CD4-positive, alpha-beta T cell treated with Interleukin-15 for 4 hours (primary cell): ENCODE measurements at places on chromosomes 4 and X.

DNA sequence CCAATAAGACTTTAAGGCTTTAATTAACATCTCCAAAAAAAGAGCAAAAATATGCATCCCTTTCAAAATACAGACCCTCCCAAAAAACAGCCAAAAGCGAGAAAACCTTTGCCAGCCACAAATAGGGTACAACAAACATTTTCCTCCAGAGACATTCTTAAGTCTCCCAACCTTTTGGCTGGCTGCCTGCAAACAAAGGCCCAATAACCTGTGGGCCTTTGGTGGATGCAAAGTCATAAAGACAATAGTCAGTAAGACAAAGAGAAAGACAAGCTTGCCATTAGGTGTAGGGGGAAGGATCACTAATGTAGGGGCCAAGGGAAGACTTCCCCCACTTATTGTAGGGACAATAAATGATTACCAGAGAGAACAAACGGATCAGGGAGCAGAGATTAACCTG lies 215.5 kb upstream of the ZFP42 start:
- no peak for DNase-seq

DNA sequence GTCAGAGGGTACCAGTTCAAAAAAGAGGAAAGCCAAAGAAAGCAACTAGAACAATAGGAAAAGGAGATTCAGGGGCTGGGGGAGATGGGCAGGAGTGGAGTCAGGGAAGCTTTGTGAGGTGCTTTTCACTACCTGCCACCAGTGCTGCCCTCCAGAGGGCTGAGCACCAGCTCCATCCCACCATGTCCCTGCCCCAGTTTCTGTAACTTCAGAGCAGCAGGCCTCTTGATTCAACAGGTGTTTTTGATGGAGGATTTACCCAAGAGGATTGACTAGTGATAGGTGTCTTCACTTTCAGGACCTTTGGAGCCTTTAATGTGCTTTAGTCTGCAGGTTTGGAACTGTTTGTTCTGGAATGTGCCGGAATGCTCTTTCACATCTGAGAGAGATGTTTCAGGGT lies 12.1 kb downstream of the KIT start:
- DNase-seq: no peak

DNA sequence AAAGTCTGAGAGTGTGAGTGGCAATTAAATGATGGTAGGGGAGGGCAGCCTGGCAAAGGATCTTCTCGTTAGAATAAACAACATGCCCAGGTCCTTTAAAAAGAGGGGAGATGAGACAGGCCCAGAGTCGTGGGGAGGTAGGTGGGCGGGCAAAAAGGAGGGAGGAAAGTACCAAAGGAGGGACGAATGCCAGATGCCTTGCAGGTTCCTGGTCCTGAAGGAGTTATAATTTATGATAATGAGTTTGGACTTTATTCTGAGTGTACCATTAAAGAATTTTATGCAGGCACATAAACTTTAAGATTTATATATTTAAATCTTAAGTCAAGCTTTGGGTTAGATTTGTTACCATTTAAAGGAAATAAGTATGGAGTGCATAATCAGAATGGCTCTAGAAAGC lies 62.3 kb upstream of the SMARCA5 start:
- no peak for DNase-seq

GRCh38 chr4:5752376-5753184 lies 41.6 kb downstream of the EVC start:
- DNase-seq: no peak

DNA sequence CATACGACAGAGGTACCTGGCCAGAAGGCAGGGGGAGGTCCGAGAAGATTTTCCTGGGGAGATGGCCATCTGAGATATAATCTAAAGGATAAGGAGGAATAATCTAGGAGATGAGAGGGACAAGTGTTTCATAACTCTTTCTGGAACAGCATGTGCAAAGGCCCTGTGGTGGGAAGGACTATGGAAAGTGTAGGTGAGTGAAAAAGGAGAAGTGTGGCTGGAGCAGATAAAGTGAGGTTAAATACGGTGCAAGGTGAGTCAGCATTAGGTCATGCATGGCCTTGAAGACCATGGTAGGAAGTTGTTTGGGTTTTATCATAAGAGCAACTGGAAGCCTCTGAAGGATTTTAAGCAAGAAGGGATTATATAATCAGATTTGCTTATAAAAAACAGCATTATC lies 34.6 kb upstream of the MTM1 start:
- no peak for DNase-seq

- DNase-seq: no peak
Observed at GRCh38 chr4:108425988-108426387, 194.4 kb upstream of the RPL34 start.

DNA sequence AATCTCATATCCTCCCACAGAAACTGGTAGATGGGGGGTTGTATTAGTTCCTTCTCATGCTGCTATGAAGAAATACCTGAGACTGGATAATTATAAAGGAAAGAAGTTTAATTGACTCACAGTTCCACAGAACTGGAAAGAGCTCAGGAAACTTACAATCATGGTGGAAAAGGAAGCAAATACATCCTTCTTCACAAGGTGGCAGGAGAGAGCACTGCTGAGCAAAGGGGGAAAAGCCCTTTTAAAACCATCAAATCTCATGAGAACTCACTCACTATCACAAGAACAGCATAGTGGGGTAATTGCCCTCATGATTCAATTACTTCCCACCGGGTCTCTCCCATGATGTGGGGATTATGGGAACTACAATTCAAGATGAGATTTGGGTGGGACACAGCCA lies 250.5 kb upstream of the GPRIN3 start:
- no peak for DNase-seq

- DNase-seq: no peak
Observed at GRCh38 chr4:5908876-5909427, 16.1 kb upstream of the CRMP1 start.

GRCh38 chr4:142416711-142417275 lies 429.3 kb downstream of the INPP4B start:
- DNase-seq: peak; percentile 71

- no peak for DNase-seq
Observed at GRCh38 chrX:102765809-102766208, 45.3 kb downstream of the GPRASP3 start.

GRCh38 chr4:120446051-120446567 lies 379.5 kb upstream of the MAD2L1 start:
- DNase-seq: no peak

DNA sequence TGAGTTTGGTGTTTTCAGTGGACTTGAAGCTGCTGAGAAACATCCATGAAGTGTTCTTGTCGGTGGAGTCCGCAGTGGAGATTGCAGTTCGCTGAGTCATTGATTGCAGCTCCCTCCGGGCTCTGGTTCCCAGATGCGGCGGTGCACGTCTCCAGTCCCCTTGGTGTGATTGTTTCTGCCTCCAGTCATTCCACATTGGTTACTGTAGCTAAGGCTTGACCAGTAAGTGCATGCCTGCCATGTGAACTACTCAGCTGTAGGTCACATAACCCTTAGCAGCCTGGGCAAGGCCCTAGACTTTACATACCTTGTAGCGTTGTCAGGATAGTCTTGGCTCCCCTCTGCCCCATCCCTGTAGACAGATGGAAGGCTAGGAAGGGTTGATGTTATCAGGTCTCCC lies 53.8 kb upstream of the CLCN4 start:
- no peak for DNase-seq

DNA sequence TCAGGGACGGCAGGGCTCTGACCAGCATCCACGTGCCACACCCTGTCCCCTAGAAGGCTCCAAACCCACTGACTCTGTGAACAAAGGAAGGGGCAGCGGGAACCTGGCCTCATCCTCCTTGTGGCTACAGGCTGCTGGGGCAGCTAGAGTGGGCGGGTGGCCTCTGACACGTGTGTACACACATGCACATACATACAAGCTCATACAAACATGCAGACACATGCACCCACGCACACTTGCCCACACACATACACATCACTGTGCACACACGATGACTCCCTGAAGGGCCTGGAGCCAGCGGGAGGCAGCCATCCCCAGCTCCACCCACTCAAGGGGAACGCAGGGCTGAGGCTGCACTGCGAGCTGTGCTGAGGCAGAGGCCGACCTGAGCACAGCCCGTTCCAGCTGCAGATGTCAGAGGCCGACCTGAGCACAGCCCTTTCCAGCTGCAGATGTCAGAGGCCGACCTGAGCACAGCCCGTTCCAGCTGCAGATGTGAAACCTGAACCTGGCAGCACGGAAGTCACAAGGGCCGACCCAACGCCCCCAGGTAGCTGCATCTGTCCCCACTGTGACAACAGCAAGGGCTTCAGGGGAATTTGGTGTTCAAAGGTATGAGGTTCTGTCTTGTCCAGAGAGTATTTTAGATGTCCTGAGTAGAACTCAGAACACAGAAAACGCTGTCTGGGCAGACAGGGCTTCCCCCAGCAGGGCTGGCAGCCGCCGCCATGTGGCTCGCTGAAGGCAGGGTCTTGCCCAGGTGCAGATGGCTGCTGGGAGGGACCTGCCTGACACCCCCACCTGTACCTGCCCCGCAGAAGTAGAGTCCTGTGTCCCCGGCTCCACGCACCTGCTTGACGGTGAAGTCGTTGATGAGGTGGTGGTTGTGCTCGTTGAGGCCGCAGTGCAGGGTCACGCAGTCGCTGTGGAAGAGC lies 33.5 kb downstream of the CTBP1 start:
- DNase-seq: no peak

DNA sequence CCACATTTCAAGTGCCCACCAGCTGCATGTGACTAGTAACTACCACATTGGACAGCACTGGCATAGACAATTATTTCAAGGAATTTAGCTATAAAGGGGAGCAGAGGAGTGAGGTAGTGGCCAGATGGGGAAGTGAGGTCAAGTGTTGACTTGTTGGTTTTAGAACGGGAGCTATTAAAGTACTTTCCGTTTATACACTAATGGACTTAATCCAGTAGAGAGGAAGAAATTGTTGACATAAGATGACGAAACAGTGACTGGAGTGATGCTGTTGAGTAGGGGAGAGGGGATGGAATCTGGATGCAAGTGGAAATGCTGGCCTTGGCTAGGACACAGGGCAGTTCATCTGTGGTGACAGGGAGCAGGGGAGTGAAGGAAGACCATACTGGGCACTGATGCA lies 154.4 kb downstream of the AMMECR1 start:
- DNase-seq: no peak

- no peak for DNase-seq
Observed at GRCh38 chr4:96630839-96631238, 790.9 kb downstream of the PDHA2 start.

- DNase-seq: no peak
Observed at GRCh38 chr4:71050809-71051208, 57.4 kb downstream of the DCK start.

DNA sequence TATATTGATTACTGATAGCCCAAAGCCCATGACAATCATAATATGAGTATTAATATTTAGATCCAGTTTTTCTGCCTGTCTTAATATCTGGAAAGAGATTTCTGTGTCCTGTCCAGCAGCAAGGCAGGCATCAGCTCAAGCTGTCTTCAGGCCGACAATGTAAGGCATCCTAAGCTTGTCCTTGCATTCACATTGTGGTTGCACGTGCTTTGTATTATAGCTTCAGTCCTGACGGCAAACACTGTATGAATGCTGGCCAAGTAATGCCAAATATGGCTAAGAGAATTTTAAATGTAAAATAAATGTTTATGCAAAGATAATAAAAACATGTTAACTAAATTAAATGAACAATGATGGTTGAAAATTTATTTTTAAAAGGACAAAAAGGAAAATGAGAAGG lies 255.7 kb upstream of the RPS6KA3 start:
- no peak for DNase-seq

GRCh38 chr4:1403591-1404572 lies 2.4 kb downstream of the NKX1-1 start:
- DNase-seq: no peak

DNA sequence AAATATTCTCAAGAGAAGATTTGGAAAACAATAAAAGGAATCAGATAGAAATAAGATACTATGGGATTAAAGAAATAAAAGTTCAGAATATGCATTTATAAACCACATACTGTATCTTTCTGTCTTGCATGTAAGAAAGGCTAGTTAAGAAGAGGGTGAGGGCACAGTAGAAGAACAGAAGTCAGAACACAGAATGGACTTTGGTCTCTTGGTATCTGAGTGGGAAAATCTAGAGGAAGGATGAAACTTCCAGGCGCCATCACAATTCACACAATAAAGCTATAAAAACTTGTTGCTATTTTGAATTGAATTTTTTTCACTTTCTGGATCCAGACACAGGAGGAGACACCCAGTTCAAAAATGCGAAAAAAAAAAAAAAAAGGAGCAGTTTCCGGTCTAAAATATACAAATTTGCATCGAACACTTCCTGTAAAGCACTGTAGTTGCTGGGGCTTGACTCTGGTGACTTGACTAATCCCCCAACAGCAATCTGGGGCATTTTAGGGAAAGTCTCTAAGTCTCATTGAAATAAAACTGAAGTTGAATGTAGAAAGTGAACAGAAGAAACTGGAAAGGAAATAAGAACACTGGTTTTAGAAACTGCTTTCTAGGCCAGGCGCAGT lies 8.1 kb upstream of the NAAA start:
- DNase-seq: no peak

- no peak for DNase-seq
Observed at GRCh38 chr4:24003926-24004325, 114.1 kb upstream of the PPARGC1A start.

GRCh38 chr4:105272002-105272401 lies 125.3 kb downstream of the TET2 start:
- DNase-seq: no peak

DNA sequence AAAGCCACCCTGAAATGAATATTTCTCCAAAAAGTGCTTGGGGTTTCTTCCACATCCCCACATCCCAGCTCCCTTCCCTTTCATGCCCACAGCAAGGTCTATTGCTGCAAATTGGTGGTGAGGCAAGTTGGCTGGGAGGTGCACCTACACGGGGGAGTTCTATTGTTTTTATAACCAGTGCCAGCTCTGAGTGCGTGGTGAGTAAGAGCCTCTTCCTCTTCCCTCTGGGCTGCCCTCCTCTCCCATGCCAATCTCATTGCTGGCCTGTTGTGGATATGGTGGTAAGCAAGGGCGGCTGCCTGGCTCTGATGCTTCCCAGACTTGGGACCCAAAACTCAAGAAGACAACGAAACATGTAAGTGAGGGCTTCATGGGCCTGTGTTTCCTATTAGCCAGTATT lies 204.3 kb downstream of the SHROOM3 start:
- DNase-seq: no peak

DNA sequence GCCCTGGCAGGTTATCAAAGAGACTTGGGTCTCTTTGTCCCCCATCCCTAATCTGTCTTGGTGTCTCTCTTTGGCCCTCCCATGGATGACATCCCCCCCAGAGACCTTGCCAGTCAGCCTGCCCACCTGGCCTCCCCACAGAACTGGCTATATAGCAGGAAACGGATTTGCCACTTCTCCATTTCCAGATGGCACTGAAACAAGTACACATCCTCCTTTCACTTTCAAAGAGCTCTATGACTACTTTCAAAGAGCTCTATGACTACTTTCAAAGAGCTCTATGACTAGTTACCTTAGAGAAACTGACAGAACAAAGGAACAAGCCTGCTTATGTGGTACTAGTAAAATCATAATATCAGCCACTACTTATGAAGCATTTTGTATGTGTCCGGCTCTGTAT lies 175.3 kb downstream of the MAML3 start:
- DNase-seq: no peak
